NCI-H1930 (cell line): ENCODE measurements at places on chromosomes 2 and 18.

GRCh38 chr2:150608341-150608740, 120.9 kb upstream of the RND3 start:
- no peak for DNase-seq

GRCh38 chr18:71784777-71785176, 759.4 kb downstream of the CBLN2 start:
- no peak for DNase-seq

GRCh38 chr2:167484875-167485274, 596.6 kb downstream of the XIRP2 start:
- DNase-seq = no peak

DNA sequence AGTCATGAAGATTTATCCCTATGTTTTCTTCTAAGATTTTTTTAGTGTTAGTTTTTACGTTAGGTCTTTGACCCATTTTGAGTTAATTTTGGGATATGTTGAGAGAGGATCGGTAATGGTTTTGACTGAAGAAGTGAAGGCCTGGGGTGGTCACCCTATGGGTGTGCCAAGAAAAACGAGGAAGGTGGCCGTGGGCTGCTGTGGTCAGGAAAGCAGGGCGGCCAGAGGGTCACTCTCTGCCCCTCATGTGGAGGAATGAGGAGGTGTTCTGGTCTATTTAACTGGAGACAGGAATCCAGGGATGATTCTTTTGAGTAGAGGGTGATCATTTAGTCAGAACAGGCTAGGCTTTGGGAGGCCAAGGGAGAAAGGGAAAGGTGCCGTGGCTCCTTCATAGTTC, 50.7 kb downstream of the MYO7B start:
- no peak for DNase-seq

DNA sequence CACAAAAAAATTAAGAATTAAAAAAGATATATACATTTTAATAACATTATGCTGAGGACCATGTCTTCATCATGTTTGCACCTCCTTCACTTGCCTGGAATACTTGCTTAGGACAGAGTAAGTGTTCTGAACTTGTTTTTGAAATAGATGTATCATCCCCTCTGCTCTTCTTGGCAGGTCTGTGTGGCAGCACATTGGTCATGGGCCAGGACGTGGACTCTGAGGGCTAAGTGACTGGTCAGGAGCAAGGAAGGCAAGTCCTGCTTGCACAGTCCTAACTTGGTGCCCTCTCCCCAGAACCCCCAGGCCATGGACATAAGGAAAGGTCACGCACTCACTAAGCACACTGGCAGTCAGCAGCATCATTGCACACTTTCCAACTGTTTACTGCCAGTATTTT, 95.8 kb downstream of the PTPRM start:
- DNase-seq = no peak

DNA sequence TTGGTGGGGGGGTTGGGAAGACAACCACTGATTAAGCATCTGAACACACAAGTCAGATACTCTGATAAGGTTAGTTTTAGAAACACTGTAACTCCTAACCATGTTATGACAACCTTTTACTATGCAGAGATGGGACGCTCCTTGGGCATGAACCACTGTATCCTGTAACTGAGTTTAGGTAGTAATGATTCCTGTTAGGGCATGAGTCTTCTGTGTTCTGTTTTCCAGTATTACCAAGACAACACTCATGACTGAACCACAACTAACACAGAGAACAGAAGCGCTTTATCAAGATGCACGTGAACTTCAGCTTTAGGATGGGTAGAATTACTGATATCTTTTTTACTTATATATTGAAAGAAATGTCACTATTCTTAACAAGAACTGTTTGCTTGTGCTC, 14.1 kb upstream of the CREB1 start:
- DNase-seq = no peak
